ENCODE measurements at places on chromosomes 7 and 10. TPM values are rescaled to one million over a fixed set of nuclear protein-coding genes. Genes with fewer than 3 reads are reported as not detected.
A peak's percentile ranks its signal among the peaks of the same experiment; 100 is the strongest.

PRPS1L1 gene
- not detected for total RNA-seq

GRCh38 chr7:158321056-158321700 is 266.4 kb downstream of the PTPRN2 start:
- no peak for DNase-seq

MGAM2 gene
- total RNA-seq = not detected

DNA sequence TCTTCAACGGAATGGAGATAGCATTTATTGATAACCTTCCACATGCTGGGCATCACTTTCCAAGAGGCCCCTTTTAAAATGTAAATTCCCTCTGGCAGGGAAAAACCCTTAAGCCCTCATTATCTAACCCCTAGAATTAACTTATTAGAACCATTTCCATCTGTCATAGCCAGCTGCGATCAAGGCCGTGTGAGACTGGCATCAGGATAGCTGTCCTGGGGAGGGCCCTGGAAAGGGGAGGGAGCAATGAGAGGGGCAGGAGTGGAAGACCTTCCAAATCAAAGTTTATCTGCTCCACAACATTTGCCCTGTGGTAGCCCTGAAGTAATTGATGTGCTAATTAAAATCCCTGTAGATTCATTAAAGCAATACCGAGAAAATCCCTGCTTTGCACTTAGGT is 45.0 kb upstream of the JAZF1 start:
- DNase-seq = no peak

DNA sequence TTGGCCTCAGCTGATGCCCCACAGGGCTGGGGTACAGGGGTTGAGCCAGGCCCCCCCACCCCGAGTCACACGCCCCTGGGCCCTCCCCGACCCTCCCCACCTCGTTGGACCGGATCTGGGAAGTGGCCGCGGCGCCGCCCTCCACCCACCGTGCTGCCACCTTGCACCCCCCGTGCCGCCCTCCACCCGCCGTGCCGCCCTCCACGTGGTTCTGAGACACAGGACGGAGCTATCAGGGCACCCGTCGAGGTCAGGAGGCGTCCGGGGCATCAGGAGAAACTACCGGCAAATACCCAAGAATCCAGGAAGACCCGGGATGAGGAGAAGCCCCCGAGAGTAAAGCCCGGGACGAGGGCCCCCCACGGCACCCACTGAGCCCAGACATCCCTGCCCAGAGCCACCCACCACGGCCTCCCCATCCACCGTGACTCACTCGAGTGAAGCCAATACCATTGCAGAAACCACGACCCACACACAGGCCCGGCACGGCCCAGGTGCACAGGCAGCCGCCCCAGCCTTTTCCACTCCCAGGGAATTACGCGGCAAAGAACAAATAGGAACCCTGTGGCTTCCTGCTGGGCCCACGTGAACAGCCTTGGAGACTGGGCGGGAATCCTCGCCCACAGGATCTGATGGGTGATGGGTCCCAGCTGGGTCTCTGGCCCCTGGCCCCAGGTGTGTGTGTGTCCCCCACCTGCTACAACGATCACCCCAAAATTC is 34.0 kb downstream of the ADAP1 start:
- no peak for DNase-seq

DNA sequence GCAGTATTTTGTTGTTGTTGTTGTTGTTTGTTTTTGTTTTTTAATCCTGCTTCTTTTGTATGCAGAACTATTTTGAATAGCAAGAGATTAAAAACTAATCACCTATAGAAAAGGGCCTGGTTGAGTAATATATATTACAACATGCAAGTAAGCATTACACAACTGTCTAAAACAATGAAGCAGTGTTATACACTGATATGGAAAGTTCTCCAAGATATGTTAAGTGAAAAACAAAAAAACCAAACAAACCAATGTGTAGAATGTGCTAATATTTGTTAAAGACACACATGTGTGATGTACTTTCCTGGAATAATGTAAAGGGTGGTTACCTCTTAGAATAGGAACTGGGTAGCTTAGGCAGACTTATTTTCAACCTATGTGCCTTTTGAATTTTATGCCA is 117.4 kb downstream of the ZNF365 start:
- DNase-seq = peak; percentile 74

GRCh38 chr10:103502849-103503660 is 9.6 kb downstream of the NEURL1 start:
- no peak for DNase-seq

UNC5B gene
- total RNA-seq = not detected

- DNase-seq = peak; percentile 48
Observed at GRCh38 chr7:106542550-106543220, 118.3 kb downstream of the CCDC71L start.

HPS1 gene
- total RNA-seq = 25.8 TPM

- peak; percentile 93 for DNase-seq
Observed at GRCh38 chr7:112211348-112211907, 4.9 kb downstream of the ZNF277 start.

NSUN5 gene
- 31.6 TPM for total RNA-seq

GRCh38 chr7:154338701-154339506 is 286.7 kb downstream of the DPP6 start:
- DNase-seq = no peak
